Stimulated activated CD4-positive, alpha-beta T cell treated with anti-CD3 and anti-CD28 coated beads, Interleukin-15, amount 100 ng/mL, for 24 hours (primary cell): ENCODE measurements at places on chromosomes 16 and 17.
A peak's percentile ranks its signal among the peaks of the same experiment; 100 is the strongest.

GRCh38 chr17:64687961-64688360 lies 25.9 kb upstream of the SMURF2 start:
- DNase-seq: no peak

DNA sequence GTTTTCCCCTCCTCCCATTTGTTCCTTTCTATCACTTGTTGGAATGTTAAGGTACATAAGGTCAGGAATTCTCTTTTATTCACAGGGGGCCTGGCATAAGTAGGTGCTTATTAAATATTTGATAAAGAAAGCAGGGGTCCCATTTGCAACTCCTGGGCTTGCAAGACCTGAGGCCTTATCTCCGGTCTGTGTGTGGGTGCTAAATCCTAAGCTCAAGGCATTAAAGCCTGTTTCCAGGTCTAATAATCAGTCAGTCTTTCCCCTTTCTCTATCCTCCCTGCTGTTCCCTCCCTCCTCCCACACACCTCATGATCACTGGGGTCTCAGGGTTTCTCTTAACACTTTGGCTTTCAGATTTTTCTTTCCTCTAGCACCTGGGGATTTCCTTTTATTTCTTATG lies 17.1 kb downstream of the NTN1 start:
- no peak for DNase-seq

DNA sequence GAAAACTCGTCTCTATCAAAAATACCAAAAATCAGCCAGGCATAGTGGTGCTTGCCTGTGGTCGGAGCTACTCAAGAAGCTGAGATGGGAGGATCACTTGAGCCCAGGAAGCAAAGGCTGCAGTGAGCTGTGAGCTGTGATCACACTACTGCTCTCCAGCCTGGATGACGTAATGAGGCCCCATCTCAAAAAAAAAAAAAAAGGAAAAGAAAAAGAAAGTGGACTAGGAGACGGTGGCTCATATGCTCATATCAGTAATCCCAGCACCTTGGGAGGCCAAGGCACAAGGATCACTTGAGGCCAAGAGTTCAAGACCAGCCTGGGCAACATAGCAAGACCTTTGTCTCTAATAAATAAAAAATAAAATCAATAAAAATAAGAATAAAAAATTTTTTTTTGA lies 8.8 kb upstream of the SUMO2 start:
- no peak for DNase-seq

DNA sequence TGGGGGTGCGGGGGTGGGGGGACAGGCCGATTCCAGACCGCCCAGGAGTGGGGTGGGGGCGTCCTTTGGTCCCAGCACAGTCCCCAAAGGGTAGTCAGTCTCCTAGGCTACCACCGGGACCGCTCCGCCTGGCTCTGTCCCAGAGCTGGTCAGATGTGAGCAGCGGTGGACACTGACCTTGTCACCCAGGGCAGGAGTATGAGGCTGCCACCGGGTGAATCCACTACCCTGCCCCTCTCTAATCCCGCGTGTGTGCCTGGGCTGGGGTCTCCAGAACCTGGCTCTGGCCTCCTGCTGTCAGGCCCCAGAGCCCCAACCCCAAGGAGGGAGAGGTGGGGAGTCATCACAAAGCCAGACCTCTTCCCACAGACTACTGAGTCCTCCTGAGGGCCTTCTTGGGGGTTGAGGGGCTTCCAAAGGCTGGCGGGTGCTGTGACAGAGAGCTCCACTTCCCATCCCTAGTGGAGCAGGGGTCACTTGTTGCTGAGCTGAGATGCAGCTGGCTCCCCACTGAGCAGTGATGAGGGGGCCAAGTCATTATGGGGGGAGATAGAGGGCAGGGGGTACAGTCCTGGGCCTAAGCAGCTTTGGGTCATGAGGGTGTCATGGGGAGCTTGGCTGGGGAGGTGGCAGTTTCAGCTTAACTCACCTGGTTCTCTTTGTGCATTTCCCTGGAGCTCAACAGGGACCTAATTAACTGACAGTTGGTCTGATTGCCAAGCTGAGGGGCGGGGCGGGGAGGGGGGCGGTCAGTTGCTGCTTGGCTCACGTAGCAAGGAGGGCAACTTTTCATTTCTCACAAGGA lies 1.2 kb downstream of the PPP1R1B start:
- no peak for DNase-seq

DNA sequence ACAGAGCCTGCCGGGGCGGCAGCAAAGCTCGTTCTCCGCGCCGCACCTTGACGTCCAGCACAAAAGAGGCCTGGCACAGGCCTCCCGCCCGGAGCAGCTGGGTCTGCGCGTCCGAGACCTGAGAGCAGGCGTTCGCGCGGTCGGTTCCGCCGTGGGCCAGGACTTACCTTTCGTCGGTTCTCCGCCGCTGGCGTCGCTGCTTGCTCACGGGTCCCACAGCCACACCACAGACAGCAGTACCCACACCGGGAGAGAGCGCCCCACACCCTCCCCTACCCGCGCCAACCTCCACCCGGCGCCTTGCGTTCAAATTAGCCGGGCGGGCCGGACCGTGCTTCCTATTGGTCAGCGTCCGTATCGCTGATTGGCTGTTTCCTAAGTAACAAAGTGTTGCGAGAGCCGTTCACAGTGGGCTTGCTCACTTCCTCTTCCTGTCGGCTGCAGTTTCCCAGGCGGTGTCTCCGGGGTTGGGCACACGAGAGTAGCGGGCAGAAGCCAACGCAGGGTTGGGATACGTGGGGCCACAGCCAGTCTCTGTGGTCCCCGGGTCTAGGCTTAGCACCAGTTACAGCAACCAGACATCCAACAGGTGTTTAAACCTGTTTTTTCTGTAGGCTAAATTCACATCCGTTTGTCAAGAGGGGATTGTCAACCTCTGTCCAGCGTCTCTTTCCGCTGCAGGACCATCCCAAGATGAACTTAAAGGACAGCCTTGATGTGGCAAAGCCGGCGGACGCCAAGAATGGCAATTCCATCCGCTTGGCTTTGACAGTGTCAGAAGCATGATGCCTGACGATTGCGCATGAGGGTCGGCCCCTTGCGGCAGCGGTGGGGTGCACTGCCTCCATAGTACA lies at the start of gene KIF18B:
Gene KIF18B, minus strand, starts transcription at position 313 of the 854 bp plus-strand sequence. CDS start 11,429 bp downstream, outside the sequence.
- DNase-seq: peak; percentile 96

DNA sequence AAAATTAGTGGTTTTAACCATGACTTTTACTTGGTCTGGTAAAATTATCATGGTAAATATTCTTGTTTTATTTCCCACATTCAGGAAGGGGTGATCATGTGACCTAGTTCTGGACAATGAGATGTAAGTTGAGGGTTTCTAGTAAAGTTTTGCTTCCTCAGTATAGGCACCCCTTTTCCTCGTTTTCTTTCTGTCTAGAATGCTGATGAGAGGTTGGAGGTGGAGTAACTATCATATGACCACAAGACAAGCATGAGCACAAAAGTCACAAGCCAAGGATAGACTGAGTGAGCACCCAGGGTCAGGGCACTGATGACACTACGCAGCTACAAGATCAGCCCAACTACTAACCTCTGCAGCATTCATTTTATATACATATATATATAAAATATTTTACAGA lies 53.9 kb downstream of the MYO1D start:
- no peak for DNase-seq

DNA sequence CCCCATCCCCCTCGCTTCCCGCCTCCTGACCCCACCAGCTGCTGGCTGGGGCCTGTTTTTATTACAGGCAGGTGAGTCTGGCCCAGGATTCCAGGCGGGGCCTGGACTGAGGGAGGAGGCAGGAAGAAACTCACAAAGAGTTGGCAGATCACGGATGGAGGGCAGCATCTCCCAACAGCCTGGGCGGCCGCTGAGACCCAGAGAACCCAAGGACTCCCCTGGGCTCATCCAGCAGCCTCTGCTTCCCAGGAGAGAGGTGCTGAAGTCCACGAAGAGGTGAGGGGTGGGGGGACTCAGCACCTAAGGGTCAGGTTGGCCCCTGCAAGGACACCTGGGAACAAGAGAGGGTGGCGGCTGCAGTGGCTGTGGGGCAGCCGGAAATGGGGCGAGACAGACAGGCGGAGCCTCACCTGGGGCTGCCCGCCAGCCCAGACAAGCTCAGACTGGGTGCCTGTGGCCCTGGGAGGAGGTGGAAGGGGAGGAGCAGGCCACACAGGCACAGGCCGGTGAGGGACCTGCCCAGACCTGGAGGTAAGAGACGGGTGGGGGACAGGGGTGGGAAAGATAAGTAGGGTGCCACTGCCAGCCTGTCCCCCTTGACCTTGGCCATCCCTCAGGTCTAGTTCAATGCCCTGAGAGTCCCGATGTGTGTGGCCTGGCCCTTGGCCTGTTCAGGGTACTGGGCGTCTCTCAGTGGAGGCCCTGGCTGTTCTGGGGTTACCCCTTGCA lies 8.7 kb upstream of the ADGRG1 start:
- no peak for DNase-seq

GRCh38 chr17:8563981-8564602 lies 66.4 kb downstream of the MYH10 start:
- no peak for DNase-seq

DNA sequence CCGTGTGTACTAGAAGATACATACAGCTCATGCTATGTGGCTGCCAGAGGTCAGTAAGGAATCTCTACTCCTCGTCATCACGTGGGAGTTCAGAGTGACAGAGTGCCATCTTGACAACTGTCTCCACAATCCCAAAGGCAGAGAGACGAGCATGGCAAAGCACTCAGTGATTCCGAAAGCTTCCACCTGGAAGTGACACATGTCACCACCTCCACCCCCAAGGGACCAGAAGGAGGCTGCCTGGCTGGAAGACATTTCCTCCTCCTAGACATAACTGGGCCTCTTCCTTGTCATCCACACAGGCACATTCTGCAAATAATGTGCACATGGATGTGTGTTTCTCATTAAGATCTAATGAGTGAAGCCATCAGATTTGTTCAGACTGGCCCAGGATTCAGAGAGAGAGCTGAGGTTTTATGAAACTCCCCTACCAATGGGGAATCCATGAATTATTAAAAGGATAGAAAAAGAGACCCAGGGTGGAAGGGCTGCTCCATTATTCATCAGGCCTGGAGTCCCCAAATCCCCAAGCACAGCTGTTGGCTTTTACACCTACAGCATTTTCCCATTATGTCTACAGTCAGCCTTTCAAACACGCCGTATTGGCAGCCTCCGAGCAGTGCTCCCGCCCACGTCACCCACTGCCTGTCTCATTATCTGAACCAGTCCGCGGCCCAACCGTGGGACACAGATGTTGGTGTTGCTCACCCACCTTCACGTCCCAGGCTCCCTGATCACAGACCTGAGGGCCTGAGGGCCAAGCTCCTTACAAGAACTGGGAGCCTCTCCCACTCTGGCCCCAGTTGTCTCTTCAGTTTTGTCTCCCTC lies 3.3 kb upstream of the CACNG5 start:
- DNase-seq: no peak

GRCh38 chr17:42603318-42603717 lies 5.9 kb downstream of the RETREG3 start:
- no peak for DNase-seq

DNA sequence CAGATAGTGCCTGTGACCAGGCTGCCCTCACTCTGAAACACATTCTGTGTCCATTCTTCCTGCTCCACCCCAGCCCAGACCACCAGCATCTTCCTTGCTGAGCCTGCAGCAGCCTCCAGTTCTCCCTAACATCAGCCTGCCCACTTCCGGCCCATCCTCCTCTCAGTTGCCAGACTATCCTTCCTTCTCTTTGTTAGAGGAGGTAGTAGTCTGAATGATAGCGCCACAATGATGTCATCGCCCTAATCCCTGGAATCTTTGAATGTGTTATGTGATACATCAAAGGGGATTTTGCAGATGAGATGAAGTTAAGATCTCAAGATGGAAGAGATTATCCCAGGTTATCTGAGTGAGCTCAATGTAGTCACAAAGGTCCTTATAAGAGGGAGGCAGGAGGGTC lies 3.2 kb upstream of the ZDHHC1 start:
- DNase-seq: no peak

GRCh38 chr17:76735006-76735405 lies 2.1 kb downstream of the SRSF2 start:
- no peak for DNase-seq

DNA sequence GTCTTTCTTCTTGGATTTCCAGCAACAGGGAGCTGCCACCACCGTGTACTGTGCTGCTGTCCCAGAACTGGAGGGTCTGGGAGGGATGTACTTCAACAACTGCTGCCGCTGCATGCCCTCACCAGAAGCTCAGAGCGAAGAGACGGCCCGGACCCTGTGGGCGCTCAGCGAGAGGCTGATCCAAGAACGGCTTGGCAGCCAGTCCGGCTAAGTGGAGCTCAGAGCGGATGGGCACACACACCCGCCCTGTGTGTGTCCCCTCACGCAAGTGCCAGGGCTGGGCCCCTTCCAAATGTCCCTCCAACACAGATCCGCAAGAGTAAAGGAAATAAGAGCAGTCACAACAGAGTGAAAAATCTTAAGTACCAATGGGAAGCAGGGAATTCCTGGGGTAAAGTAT lies 389.0 kb downstream of the MAF start:
- DNase-seq: no peak

- no peak for DNase-seq
These were observed 155.7 kb upstream of the TNRC6C start for GRCh38 chr17:77802811-77803220.

DNA sequence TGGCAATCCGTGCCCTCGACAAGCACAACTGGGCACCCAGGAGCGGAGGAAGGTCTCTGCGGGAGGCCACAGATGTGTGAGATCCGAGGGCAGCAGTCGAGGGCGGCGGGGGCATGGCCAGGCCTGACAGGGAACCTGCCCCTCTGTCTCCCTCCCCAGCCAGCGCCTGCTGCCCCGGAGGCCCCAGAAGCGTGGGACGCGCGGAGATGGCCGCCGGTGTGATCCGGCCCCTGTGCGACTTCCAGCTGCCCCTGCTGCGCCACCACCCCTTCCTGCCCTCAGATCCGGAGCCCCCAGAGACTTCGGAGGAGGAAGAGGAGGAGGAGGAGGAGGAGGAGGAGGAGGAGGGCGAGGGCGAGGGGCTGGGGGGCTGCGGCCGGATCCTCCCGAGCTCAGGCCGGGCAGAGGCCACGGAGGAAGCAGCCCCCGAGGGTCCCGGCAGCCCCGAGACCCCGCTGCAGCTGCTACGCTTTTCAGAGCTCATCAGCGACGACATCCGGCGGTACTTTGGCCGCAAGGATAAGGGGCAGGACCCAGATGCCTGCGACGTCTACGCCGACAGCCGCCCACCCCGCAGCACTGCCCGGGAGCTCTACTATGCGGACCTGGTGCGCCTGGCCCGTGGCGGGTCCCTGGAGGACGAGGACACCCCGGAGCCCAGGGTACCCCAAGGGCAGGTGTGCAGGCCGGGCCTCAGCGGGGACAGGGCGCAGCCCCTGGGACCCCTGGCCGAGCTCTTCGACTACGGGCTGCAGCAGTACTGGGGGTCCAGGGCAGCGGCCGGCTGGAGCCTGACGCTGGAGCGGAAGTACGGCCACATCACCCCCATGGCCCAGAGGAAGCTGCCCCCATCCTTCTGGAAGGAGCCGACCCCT lies 1.7 kb downstream of the PERCC1 start:
- DNase-seq: peak; percentile 21

- peak; percentile 73 for DNase-seq
These were observed at the start of gene ADORA2B for GRCh38 chr17:15944759-15945526. ADORA2B (plus strand) TSS chr17:15945130; CDS start chr17:15945249, 119 bp downstream.

- DNase-seq: peak; percentile 22
These were observed 1.6 kb downstream of the ASIC2 start for GRCh38 chr17:33291248-33292200.

- DNase-seq: no peak
These were observed 848 bp upstream of the KRT19 start for GRCh38 chr17:41528959-41529353.
